ENCODE measurements at places on chromosomes 1 and 21.

- DNase-seq = no peak
Measured at GRCh38 chr1:8013800-8014199, 12.3 kb downstream of the ERRFI1 start.

DNA sequence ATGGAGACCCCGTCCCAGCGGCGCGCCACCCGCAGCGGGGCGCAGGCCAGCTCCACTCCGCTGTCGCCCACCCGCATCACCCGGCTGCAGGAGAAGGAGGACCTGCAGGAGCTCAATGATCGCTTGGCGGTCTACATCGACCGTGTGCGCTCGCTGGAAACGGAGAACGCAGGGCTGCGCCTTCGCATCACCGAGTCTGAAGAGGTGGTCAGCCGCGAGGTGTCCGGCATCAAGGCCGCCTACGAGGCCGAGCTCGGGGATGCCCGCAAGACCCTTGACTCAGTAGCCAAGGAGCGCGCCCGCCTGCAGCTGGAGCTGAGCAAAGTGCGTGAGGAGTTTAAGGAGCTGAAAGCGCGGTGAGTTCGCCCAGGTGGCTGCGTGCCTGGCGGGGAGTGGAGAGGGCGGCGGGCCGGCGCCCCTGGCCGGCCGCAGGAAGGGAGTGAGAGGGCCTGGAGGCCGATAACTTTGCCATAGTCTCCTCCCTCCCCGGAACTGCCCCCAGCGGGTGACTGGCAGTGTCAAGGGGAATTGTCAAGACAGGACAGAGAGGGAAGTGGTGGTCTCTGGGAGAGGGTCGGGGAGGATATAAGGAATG, 505 bp downstream of the LMNA start:
- no peak for DNase-seq

DNA sequence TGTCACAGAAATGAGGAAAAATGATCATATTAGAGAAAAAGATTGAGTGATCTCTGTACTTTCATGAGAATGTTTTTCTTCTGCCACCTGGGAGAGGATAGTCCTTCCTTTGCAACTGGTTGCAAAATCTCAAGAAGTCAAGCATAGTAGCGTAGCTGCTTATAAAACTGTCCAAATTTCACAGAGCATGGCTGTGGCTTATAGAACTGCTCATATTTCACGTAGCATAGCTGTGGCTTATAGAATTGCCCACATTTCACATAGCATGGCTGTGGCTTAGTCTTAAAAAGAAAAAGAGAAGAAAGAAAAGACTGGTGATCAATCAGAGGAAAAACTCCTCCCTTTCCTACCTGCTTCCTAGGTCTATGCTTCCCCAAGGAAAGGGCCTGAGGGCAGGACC, 329.5 kb downstream of the SIPA1L2 start:
- no peak for DNase-seq

DNA sequence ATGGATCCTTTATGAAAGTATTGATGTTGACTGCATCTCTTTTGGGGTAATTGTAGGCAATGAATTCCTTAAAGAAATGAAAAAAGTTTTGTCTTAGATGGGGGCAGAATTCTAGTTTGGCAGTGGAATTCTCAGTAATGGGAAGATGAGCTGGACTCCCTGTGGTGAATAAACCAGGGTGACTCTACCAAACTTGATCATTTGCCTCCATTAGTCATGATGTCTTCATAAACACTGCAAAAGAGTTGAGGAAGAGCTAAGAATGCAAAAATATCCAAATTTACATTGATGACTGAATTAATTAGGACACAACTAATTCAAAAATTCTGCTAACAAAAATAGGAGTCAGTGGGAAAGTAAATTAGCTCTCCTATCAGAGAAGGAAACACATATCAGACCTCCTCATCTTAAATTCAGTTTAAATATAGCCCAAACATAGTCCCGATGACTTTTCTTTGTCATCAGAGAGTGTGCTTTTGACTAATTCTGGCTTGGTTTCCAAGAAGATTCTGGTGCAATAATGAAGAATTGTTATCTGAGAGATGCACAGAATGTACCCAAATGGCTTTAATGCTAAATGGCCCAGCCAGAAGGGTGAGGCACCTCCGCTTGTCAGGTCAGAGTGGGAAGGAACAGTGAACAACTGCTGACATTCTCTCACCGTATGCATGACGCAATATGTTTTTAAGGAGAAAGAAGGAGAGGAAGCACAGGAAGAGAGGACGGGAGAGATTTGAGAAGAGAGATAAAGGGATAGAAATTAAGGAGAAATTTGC, 525.1 kb downstream of the LMO4 start:
- DNase-seq = no peak

- no peak for DNase-seq
Measured at GRCh38 chr1:111777301-111777700, 21.6 kb downstream of the DDX20 start.

DNA sequence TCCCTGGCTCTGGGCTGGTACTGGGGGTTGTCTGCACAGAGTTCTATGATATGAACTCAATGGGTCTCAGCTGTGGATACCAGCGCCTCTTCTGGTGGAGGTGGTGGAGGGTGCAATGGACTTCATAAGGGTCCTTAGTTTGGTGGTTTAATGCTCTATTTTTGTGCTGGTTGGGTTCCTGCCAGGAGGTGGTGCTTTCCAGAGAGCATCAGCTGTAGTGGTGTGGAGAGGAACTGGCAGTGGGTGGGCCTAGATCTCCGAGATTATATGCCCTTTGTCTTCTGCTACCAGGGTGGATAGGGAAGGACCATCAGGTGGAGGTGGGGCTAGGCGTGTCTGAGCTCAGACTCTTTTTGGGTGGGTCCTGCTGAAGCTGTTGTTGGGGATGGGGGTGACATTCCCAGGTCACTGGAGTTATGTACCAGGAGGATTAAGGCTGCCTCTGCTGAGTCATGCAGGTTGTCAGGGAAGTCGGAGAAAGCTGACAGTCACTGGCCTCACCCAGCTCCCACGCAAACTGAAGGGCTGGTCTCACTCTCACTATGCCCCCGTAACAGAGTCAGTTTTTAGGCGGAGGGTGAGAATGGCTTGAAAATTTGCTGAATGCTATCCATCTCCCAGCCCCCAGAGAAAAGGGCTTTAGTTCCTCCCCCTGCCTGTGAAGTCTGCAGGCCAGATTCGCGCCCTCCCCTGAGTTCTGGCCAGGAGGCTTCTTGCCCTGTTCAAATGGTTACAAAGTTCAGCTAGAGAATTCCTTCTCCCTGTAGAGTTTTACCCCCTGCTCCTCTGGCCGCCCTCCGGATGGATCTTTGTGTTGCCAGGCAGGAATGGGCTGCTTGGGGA, 902.9 kb downstream of the LTN1 start:
- no peak for DNase-seq

- DNase-seq = no peak
Measured at GRCh38 chr1:67285780-67286488, 21.7 kb upstream of the IL12RB2 start.

GRCh38 chr1:76124196-76124595, 49.6 kb downstream of the ST6GALNAC3 start:
- no peak for DNase-seq

- DNase-seq = no peak
Measured at GRCh38 chr1:200226268-200226968, 183.4 kb downstream of the ZNF281 start.

GRCh38 chr1:223260712-223261111, 103.3 kb downstream of the SUSD4 start:
- no peak for DNase-seq

All from H54 (cell line).